ENCODE measurements at places on chromosomes 1 and 21.
A peak's percentile ranks its signal among the peaks of the same experiment; 100 is the strongest.

- peaks cover 86% of the 10 kb centered on the region for H3K36me3 ChIP-seq
- H3K27me3 ChIP-seq: no peaks in the 10 kb centered on the region
- ATAC-seq: no peak
- H3K27ac ChIP-seq: no peak overlapping the region
- no peak overlapping the region for H3K4me3 ChIP-seq
Measured at GRCh38 chr1:169392406-169392805, 24.4 kb downstream of the BLZF1 start.

DNA sequence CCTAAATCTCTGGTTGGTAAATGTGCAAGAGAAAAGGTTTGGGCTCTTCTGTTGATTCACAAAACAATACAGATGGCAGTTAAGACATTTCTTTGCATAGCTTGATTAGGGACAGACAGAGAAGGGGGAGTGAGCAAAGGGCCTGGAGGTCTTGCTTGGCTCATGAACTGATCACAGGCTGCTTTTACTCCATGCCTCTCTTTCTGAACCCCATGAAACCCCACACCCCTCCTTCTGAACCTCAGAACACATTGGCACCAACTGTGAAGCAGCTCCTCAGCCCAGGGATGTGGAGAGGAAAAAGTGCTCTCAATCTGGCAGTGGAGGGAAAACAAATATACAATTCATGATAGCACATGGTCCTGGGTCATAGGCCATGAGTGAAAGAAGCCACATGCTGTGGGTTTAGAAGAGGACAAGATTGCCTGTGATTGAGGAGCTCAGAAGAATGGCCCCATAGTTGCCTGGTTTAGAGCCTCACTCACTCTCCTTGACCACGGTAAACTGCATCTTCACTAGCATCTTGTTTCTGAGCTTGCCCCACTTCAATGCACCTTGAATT lies 111.6 kb upstream of the GADD45A start:
- H3K36me3 ChIP-seq: no peaks in the 10 kb centered on the region
- H3K27me3 ChIP-seq: no peaks in the 10 kb centered on the region
- H3K4me3 ChIP-seq: no peak overlapping the region

GRCh38 chr1:1556505-1556904 lies 16.1 kb upstream of the TMEM240 start:
- H3K27me3 ChIP-seq: no peaks in the 10 kb centered on the region
- H3K27ac ChIP-seq: no peak overlapping the region
- ATAC-seq: no peak
- peaks cover 28% of the 10 kb centered on the region for H3K36me3 ChIP-seq

- H3K4me1 ChIP-seq: no peaks in the 10 kb centered on the region
- no peak overlapping the region for H3K4me3 ChIP-seq
- H3K27ac ChIP-seq: no peak overlapping the region
- no peaks in the 10 kb centered on the region for H3K36me3 ChIP-seq
- ATAC-seq: no peak
Measured at GRCh38 chr1:48527051-48527450, 55.0 kb upstream of the SPATA6 start.

DNA sequence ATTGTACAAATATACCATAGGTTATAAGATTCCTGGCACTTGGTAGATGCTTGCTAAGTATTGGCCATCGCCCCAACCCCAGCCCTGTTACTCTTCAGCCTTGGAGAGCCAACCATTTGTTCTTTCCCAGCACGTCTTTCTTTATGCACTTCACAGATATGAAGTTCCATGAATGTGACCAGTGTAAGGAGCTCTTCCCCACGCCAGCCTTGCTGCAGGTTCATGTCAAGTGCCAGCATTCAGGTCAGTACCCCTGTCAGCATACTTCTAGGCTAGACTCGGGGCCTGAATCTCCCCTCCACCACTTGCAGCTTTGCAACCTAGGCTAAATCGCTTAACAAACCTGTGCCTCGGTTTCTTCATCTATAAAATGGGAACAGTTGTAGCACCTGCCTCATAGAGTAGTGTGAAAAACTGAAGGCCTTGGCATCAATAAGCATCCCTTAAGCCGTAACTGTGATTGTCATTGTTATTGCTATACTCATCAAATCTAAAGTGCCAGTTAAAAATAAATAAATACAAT lies 41.0 kb upstream of the EPHA8 start:
- no peak overlapping the region for H3K4me3 ChIP-seq
- H3K27ac ChIP-seq: no peak overlapping the region
- no peaks in the 10 kb centered on the region for H3K36me3 ChIP-seq
- no peak for ATAC-seq
- H3K4me1 ChIP-seq: peaks cover 22% of the 10 kb centered on the region

GRCh38 chr1:209708297-209708696 lies 3.7 kb downstream of the HSD11B1 start:
- no peak for ATAC-seq
- H3K4me1 ChIP-seq: no peaks in the 10 kb centered on the region
- H3K27ac ChIP-seq: no peak overlapping the region
- peaks cover 5% of the 10 kb centered on the region for H3K27me3 ChIP-seq

GRCh38 chr1:47257224-47257623 lies 25.2 kb upstream of the TAL1 start:
- H3K4me1 ChIP-seq: no peaks in the 10 kb centered on the region
- H3K36me3 ChIP-seq: no peaks in the 10 kb centered on the region
- H3K4me3 ChIP-seq: no peak overlapping the region

- no peaks in the 10 kb centered on the region for H3K27me3 ChIP-seq
- H3K4me3 ChIP-seq: no peak overlapping the region
- no peak for ATAC-seq
- H3K4me1 ChIP-seq: peaks cover 4% of the 10 kb centered on the region
Measured at GRCh38 chr1:46096269-46097148, 35.9 kb downstream of the PIK3R3 start.

GRCh38 chr1:212655668-212656440 lies 43.8 kb downstream of the BATF3 start:
- ATAC-seq: no peak
- no peak overlapping the region for H3K4me3 ChIP-seq
- no peak overlapping the region for H3K27ac ChIP-seq
- H3K4me1 ChIP-seq: no peaks in the 10 kb centered on the region
- H3K27me3 ChIP-seq: peaks cover 3% of the 10 kb centered on the region

DNA sequence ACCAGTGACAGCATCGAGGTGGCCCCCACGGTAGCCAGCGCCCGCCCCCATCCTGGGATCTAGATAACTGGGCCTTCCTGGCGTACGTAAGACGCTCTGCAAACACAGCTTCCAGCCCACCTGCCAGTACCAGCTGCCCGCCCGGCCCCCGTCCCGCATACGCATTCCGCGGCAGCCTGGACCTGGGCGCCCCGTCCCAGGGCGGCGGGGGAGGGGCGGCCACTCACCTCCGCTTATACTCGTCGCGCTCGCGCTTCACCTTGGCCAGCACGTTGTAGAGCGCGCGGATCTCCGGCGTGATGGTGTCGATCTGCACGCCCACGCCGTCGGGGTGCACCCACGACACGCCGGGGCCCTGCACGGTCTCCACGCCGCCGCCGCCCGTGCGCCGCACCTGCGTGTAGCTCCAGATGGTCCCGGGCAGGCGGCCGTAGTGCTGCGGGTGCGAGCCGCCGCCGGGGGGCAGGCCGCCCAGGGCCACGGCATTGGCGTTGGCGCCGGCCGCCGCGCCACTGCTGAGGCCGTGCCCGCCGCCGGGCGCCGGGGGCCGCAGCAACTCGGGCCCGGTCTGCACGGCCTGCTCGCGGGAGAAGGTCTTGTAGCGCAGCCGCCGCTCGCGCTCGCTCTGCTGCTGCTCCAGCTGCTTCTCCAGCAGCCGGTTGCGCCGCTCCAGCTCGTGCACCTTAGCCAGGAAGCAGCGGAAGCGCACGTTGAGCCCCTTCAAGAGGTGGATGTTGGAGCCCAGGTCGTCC lies 859 bp downstream of the IFFO2 start:
- no peaks in the 10 kb centered on the region for H3K27me3 ChIP-seq
- peak overlapping the region; percentile 89 for H3K4me3 ChIP-seq
- no peaks in the 10 kb centered on the region for H3K36me3 ChIP-seq

DNA sequence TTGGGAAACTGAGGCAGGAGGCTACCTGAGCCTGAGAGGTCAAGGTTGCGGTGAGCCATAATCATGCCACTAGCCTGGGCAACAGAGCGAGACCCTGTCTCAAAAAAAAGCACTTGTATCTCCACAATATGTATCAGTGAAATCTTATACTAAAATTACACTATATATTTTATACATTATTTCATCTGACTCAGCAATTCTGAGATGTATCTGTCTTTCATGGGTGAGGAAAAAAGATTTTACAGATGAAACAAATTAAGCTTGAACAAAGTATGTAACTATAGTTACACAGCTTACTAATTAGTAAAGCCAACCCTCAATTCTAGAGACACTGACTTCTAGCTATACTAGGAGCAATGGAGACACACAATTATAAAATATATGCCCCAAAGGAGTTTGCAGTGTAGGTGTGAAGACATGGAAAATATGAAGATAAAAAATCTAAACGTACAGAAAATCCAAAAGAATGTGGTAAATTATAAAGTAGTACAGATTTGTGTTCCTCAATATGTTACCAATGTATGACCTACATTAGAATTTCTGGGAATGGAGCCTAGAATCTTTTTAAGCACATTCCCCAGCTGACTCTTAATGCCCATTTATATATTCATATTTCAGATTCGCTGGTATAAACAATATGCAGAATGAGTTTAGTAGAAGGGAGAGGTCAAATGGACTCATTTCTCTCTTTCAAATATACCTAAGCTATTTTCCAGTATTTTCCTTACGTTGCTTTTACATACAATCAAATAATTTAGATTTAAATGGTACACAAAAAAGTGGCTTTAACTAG lies 14.6 kb downstream of the GTF2B start:
- no peak overlapping the region for H3K27ac ChIP-seq
- peaks cover 21% of the 10 kb centered on the region for H3K4me1 ChIP-seq
- H3K27me3 ChIP-seq: no peaks in the 10 kb centered on the region
- no peaks in the 10 kb centered on the region for H3K36me3 ChIP-seq
- no peak overlapping the region for H3K4me3 ChIP-seq
- ATAC-seq: no peak

GRCh38 chr1:44547361-44547760 lies 126.9 kb downstream of the TMEM53 start:
- peaks cover 51% of the 10 kb centered on the region for H3K27me3 ChIP-seq
- H3K4me3 ChIP-seq: no peak overlapping the region
- no peak for ATAC-seq
- H3K27ac ChIP-seq: no peak overlapping the region
- no peaks in the 10 kb centered on the region for H3K4me1 ChIP-seq

DNA sequence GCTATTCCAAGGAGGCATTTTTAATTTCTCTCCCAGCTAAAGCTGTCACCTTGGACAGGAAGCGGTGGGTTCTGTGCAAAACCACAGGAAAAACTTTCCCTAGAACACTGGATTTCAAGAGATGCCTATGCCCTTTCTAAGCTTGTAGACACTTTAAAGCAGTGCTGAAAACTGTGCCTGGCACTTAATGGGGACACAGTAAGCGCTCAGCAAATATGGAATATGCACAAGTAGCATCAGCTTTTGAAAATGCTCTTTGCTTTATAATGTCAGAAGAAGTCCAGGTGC lies 50.9 kb upstream of the TARBP1 start:
- peaks cover 32% of the 10 kb centered on the region for H3K4me1 ChIP-seq
- no peak overlapping the region for H3K4me3 ChIP-seq
- H3K27me3 ChIP-seq: no peaks in the 10 kb centered on the region
- no peaks in the 10 kb centered on the region for H3K36me3 ChIP-seq
- H3K27ac ChIP-seq: peak overlapping the region; percentile 97
- no peak for ATAC-seq

DNA sequence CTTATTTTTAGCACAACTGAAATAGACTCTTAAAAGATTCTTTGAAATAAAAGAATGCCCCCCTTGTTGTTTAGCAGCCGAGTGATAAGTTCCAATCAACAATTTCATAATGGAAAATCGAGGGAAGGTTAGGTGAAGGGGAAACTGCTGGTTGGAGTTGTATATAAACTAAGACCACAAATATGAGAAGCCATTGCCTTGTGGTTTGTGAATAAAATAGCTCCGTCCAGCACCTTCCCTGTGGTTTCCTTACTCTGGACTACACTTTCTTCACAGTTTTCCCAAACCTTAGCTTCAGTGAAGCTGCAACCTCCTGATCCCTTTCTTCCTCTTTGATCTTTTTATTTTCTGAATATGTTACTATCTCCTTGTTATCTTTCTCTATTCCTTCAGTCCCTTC lies 6.7 kb upstream of the RAB3GAP2 start:
- H3K36me3 ChIP-seq: no peaks in the 10 kb centered on the region
- H3K27me3 ChIP-seq: peaks cover 5% of the 10 kb centered on the region
- no peak overlapping the region for H3K4me3 ChIP-seq
- no peak for ATAC-seq
- H3K27ac ChIP-seq: no peak overlapping the region
- H3K4me1 ChIP-seq: no peaks in the 10 kb centered on the region

GRCh38 chr1:110243146-110243545 lies 33.0 kb downstream of the KCNC4 start:
- no peak overlapping the region for H3K4me3 ChIP-seq
- no peaks in the 10 kb centered on the region for H3K36me3 ChIP-seq
- no peak for ATAC-seq
- H3K4me1 ChIP-seq: no peaks in the 10 kb centered on the region
- H3K27me3 ChIP-seq: no peaks in the 10 kb centered on the region

GRCh38 chr1:117118137-117118536 lies 3.4 kb downstream of the TRIM45 start:
- H3K36me3 ChIP-seq: peaks cover 36% of the 10 kb centered on the region
- no peak overlapping the region for H3K27ac ChIP-seq
- H3K4me3 ChIP-seq: no peak overlapping the region
- no peak for ATAC-seq
- peaks cover 19% of the 10 kb centered on the region for H3K4me1 ChIP-seq

DNA sequence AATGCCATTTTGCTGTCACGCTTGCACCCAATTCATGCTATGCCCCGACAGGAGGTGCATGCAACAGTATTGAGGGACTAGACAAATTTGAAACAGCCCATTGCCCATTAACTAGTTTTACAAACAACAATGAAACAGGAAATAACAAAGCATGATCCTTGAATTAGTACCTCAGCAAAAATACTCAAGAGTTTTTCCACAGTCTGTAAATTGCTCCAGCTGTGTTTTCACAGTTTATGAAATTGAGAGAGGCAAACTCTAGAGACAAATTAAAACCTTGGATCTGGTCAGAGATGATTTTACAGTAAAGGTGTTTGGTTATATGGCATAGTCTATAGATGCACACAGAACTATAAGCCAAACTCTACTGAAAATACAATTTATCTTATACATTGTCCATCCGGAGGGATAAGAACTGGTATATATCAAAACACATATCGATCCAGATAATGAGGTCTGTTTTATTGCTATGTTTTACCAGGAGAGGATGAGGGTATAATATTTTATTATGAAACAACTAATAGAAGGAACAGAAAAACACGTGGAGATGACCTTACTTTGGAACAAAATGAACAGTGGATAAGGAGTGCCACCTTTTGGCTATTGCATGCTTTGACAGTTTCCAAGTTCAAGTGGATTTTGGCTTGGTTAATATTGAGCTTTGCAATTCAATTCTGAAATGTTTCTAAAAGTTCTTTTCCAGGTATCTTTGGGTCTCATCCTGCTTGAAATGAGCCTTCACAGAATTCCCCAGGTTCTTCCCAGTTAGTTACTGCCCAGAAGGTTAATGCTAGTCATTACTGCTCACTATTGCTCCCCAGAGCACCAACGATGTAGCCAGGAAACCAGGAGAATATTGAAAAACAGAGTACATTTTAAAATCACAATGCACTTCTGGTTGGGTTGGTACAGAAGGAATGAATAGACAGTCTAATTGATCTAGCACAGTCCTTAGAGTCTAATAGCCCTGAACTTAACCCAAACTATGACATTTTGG lies 45.7 kb downstream of the ZC3H11B start:
- H3K27me3 ChIP-seq: no peaks in the 10 kb centered on the region
- ATAC-seq: no peak
- H3K36me3 ChIP-seq: no peaks in the 10 kb centered on the region

Measured in gastroesophageal sphincter (tissue), 4 donors.